ENCODE measurements at places on chromosomes 7 and 10. TPM values are rescaled to one million over a fixed set of nuclear protein-coding genes. Genes with fewer than 3 reads are reported as not detected.

The GGCT gene
- 33.5 TPM for total RNA-seq

The RTKN2 gene
- total RNA-seq = 1.2 TPM

The PTF1A gene
- not detected for total RNA-seq

The GCK gene
- total RNA-seq = not detected

The KAZALD1 gene
- total RNA-seq = 3.7 TPM

DNA sequence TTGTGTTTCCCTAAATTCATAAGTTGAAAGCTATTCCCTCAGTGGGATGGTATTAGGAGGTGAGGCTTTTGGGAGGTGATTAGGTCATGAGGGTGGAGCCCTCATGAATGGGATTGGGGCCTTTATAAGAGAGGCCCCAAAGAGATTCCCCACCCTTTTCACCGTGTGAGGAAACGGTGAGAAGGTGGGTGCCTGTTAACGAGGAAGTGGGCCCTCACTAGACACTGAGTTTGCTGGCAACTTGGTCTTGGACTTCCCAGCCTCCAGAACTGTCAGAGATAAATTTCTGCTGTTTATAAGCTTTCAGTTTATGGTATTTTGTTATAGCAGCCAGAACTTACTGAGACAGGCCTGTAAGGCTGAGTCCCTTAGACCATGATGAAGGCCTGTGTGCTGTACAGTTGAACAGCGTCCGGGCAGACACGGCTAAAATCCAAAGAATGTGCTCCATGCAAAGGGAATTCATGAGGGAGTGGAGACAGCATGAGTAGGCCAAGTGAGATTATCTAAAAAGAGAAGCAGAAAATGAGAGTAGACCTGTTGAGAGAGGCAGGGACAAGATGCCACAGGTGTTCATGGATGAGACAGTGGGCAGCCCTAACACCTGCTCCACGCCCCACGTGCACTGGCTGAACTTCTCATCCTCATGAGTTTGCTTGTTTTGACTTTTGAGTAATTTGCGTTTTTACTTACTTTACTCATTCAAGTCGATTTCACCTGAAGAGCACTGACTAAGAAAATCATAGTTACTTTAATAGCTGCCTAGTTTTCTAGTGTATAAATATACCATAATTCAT, 66.9 kb upstream of the SFMBT2 start:
- H3K4me1 ChIP-seq = peaks cover 10% of the 10 kb centered on the region
- no peak for DNase-seq
- no peaks in the 10 kb centered on the region for H3K36me3 ChIP-seq
- H3K4me3 ChIP-seq = no peak overlapping the region

- H3K36me3 ChIP-seq = no peaks in the 10 kb centered on the region
- no peaks in the 10 kb centered on the region for H3K4me1 ChIP-seq
- H3K27ac ChIP-seq = no peak overlapping the region
These were observed 334.0 kb downstream of the WDR37 start for GRCh38 chr10:1390200-1390599.

- H3K4me1 ChIP-seq = no peaks in the 10 kb centered on the region
- no peak for DNase-seq
- H3K4me3 ChIP-seq = no peak overlapping the region
- H3K27me3 ChIP-seq = no peaks in the 10 kb centered on the region
- H3K36me3 ChIP-seq = no peaks in the 10 kb centered on the region
- H3K27ac ChIP-seq = no peak overlapping the region
These were observed 49.4 kb downstream of the AKR1D1 start for GRCh38 chr7:138125598-138126111.

GRCh38 chr7:39720586-39720985, 97.2 kb downstream of the RALA start:
- H3K36me3 ChIP-seq = no peaks in the 10 kb centered on the region
- peak; percentile 85 for DNase-seq
- peaks cover 12% of the 10 kb centered on the region for H3K4me1 ChIP-seq
- peak overlapping the region; percentile 96 for H3K27ac ChIP-seq
- H3K4me3 ChIP-seq = no peak overlapping the region
